ENCODE measurements at places on chromosomes 11 and 22.
A peak's percentile ranks its signal among the peaks of the same experiment; 100 is the strongest.

- no peak for DNase-seq
Measured at GRCh38 chr11:78428266-78428636, 10.6 kb upstream of the GAB2 start.

DNA sequence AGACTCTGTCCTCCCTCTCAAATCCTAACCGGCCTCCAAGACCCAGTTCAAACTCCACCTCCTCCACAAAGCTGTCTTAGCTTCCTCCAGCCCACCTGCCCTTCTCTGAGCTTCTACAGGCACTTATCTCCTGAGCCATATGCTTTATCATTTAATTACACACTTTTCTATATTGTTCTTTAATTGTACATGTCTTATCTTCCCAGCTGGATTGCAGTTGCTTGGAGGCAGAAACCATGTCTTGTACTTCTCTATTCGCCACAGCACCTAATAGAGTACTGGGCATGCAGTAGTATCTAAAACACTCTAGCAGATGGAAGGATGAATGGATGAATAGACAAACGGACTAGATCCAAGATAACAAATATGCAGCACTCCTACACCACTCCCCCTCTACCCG lies 11.3 kb downstream of the TRIM29 start:
- no peak for DNase-seq

GRCh38 chr11:35419184-35419829 lies at the start of gene SLC1A2:
TSS of gene SLC1A2 (minus strand) at chr11:35419558. CDS start at chr11:35418966, 592 bp downstream.
- DNase-seq: no peak

DNA sequence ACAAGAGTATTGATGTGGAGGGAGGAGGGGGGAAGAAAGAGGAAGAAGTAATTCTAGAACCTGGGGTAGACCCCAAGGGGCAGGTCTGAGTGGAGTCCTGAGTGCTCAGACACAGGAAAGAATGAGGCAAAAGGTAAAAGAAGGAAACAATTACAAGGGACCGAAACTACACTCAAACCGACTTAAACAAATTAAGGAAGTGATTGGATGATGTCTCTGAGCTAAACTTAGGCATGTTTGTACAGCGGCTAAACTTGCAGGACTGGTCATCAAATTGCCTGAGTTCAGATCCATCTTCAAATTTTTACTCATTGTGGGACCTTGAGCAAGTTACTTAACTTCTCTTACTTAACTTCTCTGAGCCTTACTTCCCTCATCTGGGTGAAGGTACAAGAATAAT lies 86.3 kb upstream of the LRRC55 start:
- no peak for DNase-seq

GRCh38 chr11:129979046-129979605 lies 23.5 kb downstream of the PRDM10 start:
- DNase-seq: no peak

DNA sequence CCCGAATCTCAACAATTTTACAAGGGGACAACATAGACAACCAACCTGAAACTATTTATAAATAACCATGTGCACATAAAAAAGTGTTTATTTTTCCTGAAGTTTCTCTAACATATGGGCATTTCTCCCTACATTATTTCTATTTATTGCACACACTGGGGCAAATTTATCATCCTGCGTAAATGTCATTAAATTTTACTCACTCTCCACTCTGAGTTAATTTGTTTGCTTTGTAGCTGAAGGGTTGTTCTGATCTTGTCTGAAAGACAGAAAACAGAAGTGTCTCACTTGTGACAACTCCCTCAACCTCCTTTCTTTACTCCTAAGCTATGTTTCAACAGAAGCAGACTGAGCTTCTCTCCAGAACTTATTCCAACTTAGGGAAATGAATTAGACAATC lies 194.2 kb downstream of the HIPK3 start:
- no peak for DNase-seq

DNA sequence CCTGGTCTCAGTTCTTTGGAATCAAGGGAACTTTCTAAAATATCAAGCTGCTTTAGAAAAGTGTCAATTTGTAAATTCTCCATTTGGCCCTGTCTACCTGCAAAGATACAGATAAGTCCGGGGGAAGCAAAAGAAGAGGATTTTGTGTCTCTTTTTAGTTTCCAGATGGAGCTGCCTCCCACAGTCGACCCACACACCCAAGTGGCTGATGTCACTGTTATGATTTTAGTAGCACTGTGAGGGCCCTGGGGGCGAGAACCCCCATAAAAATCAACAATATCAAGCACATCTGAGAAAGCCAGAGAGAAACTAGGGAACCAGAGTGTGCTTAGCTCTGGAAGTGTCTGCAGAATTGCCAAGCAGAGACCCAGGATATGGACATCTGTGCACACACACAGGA lies 212.7 kb downstream of the LARGE1 start:
- DNase-seq: no peak

- DNase-seq: no peak
Measured at GRCh38 chr11:79151396-79151795, 289.4 kb downstream of the TENM4 start.

DNA sequence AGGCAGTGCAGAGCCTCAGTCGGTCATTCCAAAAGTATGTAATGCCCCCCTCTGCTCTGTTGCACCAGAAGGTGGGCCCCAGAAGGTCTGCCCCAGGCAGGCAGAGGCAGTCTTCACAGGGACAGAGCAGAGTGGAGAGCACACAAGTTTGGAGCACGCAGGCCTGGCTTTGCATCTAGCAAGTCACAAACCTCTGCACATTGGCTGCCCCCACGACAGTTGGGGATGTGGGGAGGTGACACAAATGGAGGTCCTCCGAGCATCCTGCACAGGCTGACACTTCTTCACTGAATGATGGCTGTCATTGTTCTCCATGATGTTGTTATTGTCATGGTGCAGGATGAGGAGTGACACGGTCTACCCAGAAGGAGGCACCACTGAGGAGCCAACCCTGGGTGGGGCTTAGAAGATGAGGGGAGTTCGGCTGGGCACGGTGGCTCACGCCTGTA lies 11.9 kb downstream of the TOM1 start:
- no peak for DNase-seq

GRCh38 chr11:1864231-1864630 lies 11.3 kb downstream of the LSP1 start:
- DNase-seq: no peak

DNA sequence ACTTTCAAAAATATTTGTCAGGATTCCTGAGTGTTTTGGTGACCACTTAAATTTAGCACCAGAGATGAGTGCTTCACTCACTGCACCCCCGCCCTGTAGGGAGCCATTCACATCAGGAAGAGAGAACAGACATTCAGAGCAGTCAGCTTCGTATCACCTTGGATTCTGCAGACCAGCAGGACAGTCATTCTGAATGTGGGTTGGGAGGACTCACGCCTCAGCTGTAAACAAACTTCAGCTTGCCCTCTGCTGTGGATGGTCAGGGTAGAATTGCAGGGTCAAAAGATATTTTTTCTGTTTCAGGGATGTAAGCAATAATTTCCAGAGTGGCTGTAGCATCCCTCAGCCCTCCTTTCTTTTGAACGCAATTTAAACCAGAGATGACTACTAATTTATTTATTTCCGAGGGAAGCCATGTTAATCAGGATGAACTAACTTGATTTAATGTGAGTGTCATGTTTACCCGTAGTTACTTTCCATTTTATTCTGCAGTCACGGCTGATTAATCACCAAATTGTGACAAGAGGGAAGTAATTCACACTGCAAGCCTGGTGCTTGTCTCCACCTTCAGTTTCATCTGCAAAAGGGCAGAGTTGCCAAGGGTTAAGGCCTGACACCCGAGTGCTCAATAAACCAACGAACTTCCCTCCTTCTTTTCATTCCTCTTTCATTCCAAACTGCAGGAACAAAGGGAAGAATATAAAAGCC lies 174.2 kb upstream of the DDI1 start:
- DNase-seq: no peak

GRCh38 chr11:120810251-120810650 lies 213.7 kb upstream of the TBCEL start:
- no peak for DNase-seq

GRCh38 chr11:71931245-71931602 lies 2.4 kb downstream of the RNF121 start:
- DNase-seq: no peak

- DNase-seq: no peak
Measured at GRCh38 chr11:7251836-7252682, at the start of gene SYT9. TSS of gene SYT9 (plus strand) at chr11:7251904. CDS start at chr11:7252187, 283 bp downstream.

DNA sequence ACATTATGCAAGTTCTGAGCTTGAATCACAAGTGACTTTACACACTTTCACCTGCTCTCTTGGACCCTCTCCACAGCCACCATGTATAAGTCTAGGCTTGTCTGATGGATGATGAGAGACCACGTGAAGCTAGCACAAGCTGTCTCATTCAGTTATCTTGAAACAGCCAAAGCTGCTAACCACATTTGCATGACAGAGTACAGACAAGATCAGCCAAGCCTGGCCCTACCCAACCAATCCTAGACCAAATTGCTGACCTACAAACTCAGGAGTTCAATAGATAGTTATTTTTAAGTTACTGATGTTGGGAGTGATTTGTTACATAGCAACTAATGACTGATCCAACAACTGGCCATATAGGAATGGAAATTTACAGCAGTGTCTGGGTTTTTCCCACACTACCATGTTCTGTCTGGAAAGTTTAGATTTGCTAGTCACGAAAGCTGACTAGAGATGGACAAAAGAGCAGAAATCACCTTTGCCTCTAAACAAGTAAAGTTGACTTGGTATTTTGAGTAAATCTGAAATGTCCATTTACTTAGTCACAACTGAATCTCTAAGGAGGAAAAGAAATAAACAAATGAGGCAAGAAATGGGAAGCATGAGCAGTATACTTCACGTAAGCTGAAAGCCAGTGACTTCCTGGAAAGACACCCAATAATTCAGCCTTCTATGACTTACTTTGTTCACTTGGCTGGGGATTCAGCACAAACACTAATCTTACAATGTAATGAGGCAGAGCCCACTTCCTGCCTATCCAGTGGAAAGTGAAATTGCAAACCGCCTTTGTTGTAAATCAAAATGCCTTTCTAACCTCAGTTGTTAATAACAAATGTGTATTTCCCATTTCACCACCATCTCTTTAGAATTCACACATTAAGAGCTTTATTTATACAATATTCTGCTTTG lies 101.7 kb downstream of the FAM181B start:
- DNase-seq: no peak

- DNase-seq: no peak
Measured at GRCh38 chr22:49081261-49081666, 746.4 kb downstream of the BRD1 start.

- peak; percentile 44 for DNase-seq
Measured at GRCh38 chr11:82959987-82960778, 58.6 kb downstream of the DDIAS start.

- DNase-seq: no peak
Measured at GRCh38 chr11:3129591-3130268, 35.4 kb downstream of the OSBPL5 start.

GRCh38 chr22:45484742-45485141 lies 17.9 kb upstream of the FBLN1 start:
- no peak for DNase-seq

DNA sequence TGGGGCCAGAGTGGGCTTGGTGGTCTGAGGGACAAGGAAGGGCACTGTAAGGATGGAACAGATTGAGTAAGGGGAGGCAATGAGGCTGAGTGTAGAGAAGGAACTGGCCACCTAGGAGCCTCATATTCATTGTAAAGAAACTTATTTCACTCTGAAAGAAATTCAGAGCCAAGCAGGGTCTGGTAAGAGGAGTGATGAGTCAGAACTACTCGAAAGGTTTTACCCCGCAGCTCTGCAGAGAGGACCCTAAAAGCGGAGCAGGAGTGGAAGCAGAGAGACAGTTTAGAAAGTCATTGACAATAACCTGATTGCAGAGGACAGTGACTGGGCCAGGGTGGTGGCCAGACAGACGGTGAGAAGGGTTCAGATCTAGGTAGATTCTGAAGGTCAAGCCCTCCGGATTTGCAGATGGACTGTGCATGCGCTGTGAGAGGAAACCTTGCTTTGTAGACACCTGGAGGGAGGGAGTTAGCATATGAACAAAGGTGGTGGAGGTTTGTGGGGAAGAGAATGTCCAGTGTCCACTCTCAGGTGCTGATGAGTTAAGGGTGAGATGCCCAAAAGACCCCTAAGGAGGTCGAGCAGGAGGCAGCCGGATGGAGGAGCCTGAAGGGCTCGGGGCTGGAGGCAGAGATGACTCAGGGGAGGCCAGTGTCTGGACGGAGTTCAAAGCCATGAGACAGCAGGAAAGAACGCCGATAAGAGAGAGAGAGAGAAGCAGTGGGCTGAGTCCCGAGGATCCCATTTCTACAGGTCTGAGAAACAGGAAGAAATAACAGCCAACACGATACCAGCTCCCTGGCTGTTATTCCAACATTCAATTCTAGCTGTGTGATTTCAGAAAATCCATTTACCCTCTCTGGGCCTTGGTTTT lies 546.0 kb downstream of the BRD1 start:
- DNase-seq: no peak

- DNase-seq: no peak
Measured at GRCh38 chr11:113373981-113374560, 13.5 kb upstream of the ANKK1 start.

DNA sequence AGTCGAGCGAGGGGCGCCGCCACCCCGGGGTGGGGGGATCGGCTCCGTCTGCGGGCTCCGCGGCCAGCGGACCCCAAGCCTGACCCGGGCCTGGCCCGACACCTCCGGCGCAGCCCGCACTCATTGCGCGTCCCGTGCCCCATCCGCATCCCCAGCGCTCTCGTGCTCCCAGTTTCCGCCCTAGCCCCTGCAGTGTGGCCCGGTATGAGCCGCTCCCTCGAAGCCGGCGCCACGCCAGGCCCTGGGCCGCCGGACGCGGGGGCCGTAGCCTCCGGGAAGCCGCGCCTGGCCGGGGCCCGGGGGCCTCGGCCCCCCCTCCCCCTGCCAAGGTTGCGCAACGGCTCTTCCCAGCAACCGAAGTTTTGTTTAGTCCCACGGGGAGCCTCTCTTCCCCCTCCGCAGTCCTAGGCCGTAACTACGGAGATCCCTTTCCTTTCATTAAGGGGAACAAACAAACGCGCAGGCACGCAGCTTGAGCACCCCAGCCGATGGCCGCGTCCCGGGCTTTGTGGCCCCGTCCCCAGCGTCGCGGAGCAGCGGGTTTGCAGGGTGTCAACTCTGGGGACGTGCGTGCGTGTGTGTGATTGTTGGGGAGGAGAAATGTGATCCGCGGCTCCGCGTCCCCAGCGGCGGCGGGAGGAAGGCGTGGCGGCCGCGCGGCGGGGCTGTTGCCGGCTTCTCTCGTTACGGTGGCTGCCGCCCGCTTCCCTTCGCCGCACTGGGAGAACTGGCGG lies 883 bp downstream of the HIPK3 start:
- DNase-seq: peak; percentile 77

DNA sequence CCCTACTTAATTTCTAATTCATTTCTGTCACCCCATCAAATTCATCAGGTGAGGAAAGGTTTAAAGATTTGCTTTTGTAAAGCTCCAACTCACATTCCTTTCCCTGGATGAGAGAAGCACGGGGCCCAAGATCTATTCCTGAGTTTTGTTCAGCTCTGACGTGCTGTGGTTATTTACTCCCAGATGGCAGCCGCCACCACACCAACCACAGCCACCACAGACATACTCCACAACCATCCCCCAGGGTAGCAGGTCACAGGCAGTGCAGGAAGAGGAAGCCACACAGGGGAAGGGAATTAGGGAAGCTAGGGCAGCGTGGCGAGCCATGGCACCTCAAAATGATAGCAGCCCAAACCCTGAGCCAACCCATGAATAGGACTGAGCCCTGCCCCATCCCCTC lies 63.5 kb upstream of the CSNK2A3 start:
- DNase-seq: no peak

GRCh38 chr11:11876458-11876857 lies 34.7 kb downstream of the USP47 start:
- DNase-seq: no peak

GRCh38 chr11:120543521-120544215 lies 32.1 kb downstream of the GRIK4 start:
- no peak for DNase-seq
